ENCODE measurements at places on chromosomes 7 and 10.

DNA sequence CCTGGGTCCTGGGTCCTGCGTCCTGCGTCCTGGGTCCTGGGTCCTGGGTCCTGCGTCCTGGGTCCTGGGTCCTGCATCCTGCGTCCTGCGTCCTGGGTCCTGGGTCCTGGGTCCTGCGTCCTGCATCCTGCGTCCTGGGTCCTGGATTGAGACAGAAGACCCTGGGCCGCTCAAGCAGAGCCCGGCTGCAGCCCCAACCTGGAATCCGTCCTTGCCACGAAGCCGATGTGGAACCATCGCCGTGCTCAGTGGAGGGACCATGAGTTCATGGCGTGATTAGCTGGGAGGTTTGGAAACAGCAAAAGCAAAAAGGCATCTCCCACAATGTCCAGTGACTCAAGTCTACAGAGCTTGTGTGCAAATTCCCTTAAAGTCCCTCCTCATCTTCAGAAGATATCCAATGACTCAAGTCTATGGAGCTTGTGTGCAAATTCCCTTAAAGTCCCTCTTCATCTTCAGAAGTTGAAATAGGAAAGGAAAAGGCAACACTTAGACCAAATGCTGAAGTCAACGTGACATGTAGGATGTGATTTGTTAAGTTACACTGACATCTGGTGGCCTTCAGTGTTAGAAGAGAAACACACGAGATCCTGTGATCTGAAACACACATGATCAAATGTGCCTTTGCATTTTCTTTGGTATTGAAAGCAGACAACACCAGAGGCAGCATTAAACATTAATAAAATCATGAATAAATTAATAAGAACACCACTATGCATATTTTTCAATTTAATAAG is 179.9 kb downstream of the PTPRN2 start:
- DNase-seq = peak; percentile 4

GRCh38 chr7:102892631-102893278 is 20.0 kb upstream of the LRRC17 start:
- DNase-seq = peak; percentile 27

DNA sequence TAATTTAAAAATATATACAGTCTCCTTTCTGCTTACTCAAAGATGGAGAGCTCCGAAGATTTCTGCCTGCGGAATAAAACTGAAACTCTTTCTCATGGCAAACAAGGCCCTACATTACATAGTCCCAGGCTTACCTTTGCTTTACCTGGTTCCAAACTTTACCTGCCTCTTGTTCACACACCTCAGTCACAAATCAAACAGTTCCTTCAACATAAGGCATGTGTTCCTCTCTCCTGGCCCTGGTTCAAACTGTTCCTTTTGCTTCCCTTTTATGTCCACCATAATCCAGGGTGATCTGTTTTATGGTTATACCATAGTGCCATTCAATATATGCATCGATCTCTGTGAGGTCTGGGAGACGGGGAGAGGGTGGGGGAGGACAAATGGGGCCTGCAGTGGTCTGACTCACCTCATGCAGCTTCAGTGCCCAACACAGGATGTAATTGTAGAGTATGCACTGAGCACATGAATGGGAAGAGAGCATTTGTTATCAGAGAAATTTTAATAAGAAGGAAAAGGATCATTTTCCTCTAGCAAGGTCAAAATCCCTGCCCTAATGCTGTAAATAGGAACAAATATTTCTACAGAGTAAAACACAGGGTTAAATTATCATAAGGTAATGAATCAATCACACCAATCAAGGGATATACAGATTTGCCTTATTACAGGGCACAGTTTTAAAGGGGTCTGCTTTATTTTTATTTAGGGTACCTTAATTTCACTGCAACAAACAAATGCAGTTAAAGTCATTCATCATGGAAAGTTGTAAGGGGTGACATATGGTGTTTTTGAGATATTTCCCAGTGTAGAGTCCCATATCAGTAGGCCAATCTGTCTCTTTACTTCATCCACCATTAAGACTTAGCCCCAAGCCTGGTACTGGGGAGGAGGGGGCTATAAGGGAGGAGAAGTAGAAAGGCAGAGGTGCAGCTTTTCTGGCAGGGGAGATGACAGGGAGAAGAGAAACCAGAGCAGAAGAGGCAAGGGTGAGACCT is 88.8 kb upstream of the PDE1C start:
- peak; percentile 48 for DNase-seq

DNA sequence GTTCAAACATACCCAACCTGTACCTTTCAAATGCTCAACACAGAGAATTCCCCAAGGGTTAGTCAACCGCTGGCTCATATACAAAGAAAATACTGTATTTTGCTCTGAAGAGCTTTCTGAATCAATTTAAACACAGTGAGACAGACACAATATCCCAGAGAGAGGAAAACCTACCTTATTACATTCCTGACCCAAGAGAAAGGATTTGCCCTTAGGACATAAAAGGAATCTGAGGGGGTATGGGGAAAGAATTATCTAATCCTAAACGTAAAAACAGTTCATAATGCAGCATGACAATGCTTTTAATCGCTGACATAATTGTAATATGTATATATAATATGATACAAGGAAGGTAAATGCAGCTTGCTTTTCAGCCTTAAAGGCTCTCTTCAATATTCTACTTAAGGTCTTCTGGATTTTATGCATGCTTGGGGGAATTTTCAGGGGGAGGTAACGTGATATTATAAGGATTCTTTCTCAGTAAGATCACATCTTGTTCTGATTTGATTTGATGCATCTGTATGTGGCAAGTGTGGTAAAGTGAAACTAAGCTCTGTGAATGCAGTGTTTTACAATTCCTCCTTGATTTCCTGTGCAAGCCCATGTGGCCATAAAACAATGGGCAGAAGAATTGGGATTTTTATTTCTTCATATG is 240.5 kb downstream of the GLI3 start:
- peak; percentile 89 for DNase-seq

GRCh38 chr10:16274911-16275310 is 161.9 kb upstream of the PTER start:
- no peak for DNase-seq

GRCh38 chr7:40859965-40860543 is 725.2 kb downstream of the SUGCT start:
- DNase-seq = no peak

- no peak for DNase-seq
These were observed 180.3 kb upstream of the MKI67 start for GRCh38 chr10:128306535-128306934.

GRCh38 chr10:127907411-127908105 is 655 bp downstream of the PTPRE start:
- DNase-seq = no peak

GRCh38 chr7:135802697-135803096 is 54.1 kb upstream of the FAM180A start:
- DNase-seq = no peak
